Psoas muscle (tissue), 8 donors: ENCODE measurements at places on chromosomes 13 and 19. TPM values are rescaled to one million over a fixed set of nuclear protein-coding genes. Genes with fewer than 3 reads are reported as not detected.
A peak's percentile ranks its signal among the peaks of the same experiment; 100 is the strongest.

GRCh38 chr19:45250216-45250831 lies 747 bp upstream of the MARK4 start:
- no peaks in the 10 kb centered on the region for H3K27me3 ChIP-seq
- H3K4me3 ChIP-seq, result peak overlapping the region; percentile 88
- DNase-seq, result no peak
- H3K4me1 ChIP-seq, result peaks cover 16% of the 10 kb centered on the region
- H3K36me3 ChIP-seq, result no peaks in the 10 kb centered on the region

DNA sequence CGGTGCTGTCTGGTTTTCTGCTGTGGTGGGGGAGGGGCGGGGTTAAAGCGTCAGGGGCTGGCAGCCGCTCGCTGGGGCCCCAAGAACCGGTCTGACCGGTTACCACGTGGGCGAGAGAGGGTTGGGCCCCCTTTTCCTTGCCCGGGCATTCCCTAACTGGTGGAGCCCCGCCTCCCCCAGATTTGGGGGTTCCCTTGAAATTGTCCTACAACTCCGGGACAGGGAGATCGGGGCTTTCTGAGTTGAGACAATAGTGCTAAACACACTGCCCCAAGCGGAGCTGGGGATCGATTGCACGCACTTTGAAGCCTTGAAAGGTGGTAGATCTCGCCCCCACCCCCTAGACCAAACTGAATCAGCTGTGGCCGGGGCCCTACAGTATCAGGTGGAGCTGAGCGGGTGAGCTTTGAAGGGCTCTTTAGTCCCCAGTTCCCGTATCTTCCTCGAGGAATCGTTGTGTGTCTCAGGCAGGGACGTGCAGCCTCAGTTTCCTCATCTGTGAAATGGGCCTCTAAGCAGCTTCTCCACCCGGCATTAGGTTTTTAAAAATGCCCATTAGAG lies 4.8 kb downstream of the IER2 start:
- peak overlapping the region; percentile 95 for H3K27ac ChIP-seq
- no peaks in the 10 kb centered on the region for H3K27me3 ChIP-seq
- peak; percentile 69 for DNase-seq
- H3K4me3 ChIP-seq, result peak overlapping the region; percentile 76
- peaks cover 8% of the 10 kb centered on the region for H3K4me1 ChIP-seq

- H3K36me3 ChIP-seq, result peaks cover 4% of the 10 kb centered on the region
- no peak overlapping the region for H3K4me3 ChIP-seq
- peaks cover 66% of the 10 kb centered on the region for H3K4me1 ChIP-seq
- DNase-seq, result no peak
- H3K27me3 ChIP-seq, result no peaks in the 10 kb centered on the region
- peak overlapping the region; percentile 99 for H3K27ac ChIP-seq
These were observed 9.4 kb downstream of the NAPA start for GRCh38 chr19:47505506-47505905.

- H3K4me1 ChIP-seq, result no peaks in the 10 kb centered on the region
- DNase-seq, result no peak
- H3K27me3 ChIP-seq, result no peaks in the 10 kb centered on the region
- H3K36me3 ChIP-seq, result peaks cover 2% of the 10 kb centered on the region
- no peak overlapping the region for H3K4me3 ChIP-seq
These were observed 149.2 kb downstream of the ABCC4 start for GRCh38 chr13:95151942-95152587.

GRCh38 chr19:41930926-41931592 lies 2.8 kb upstream of the ERFL start:
- peaks cover 5% of the 10 kb centered on the region for H3K4me1 ChIP-seq
- no peak overlapping the region for H3K27ac ChIP-seq
- no peak overlapping the region for H3K4me3 ChIP-seq
- no peak for DNase-seq
- H3K36me3 ChIP-seq, result no peaks in the 10 kb centered on the region

GRCh38 chr13:18948664-18949488 lies 232.7 kb downstream of the TUBA3C start:
- no peaks in the 10 kb centered on the region for H3K27me3 ChIP-seq
- no peak for DNase-seq
- no peak overlapping the region for H3K4me3 ChIP-seq
- no peaks in the 10 kb centered on the region for H3K36me3 ChIP-seq
- no peak overlapping the region for H3K27ac ChIP-seq

DNA sequence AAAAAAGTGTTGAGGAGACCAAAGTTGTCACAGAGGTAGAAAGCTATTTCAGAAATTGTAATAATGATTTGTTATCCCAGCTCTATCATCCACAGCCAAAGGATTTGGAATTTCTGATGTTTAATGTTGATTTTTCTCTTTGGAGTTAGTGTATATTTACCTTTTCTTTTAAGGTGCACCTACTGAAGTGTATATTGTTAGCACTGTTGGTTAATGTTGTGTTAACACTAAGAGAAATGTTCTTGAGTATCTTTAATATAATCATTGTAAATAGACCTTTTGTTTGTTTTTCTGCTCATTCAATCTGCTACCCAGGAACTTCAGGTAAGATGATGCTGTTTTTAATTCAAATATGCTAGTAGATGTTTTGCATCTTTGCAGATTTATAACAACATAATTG lies 57.5 kb downstream of the ZAR1L start:
- no peaks in the 10 kb centered on the region for H3K36me3 ChIP-seq
- peaks cover 25% of the 10 kb centered on the region for H3K4me1 ChIP-seq
- no peaks in the 10 kb centered on the region for H3K27me3 ChIP-seq

ZNF529 gene
- 6.6 TPM for total RNA-seq
